ENCODE measurements at places on chromosomes 11 and 22. TPM values are rescaled to one million over a fixed set of nuclear protein-coding genes. Genes with fewer than 3 reads are reported as not detected.

Gene SLC22A12
- not detected for total RNA-seq

Gene GLYAT
- 1.0 TPM for total RNA-seq

Gene TSPAN32
- 1.1 TPM for total RNA-seq

Gene OR4C5
- not detected for total RNA-seq

Gene ROBO4
- 8.4 TPM for total RNA-seq

Gene HTR3A
- total RNA-seq, result 0.81 TPM

Gene MPZL2
- 1.7 TPM for total RNA-seq

Gene GRK2
- 64.3 TPM for total RNA-seq

Gene IL17REL
- total RNA-seq, result 0.55 TPM

Gene P2RY6
- total RNA-seq, result 0.25 TPM

Gene CTTN
- 354 TPM for total RNA-seq

Gene FAM83F
- total RNA-seq, result 41.1 TPM

Gene GGT5
- 22.9 TPM for total RNA-seq

Gene THYN1
- total RNA-seq, result 86.9 TPM

Gene RAB36
- total RNA-seq, result 7.5 TPM

Gene TRPM5
- total RNA-seq, result 0.94 TPM

Gene OR51B2
- 0.74 TPM for total RNA-seq

Gene KRTAP5-1
- total RNA-seq, result not detected

Gene MTA2
- 115 TPM for total RNA-seq

Gene FXYD6
- 439 TPM for total RNA-seq

Gene HTATIP2
- total RNA-seq, result 20.7 TPM

Gene MRGPRX3
- not detected for total RNA-seq

Gene DEPDC7
- 14.9 TPM for total RNA-seq

Gene TMPRSS6
- 3.4 TPM for total RNA-seq

Gene TRIM29
- total RNA-seq, result 11.6 TPM

Gene OR5P2
- total RNA-seq, result 0.62 TPM

Gene SYT7
- total RNA-seq, result 8.7 TPM

Gene FGF19
- total RNA-seq, result 0.31 TPM

Gene OSBP2
- total RNA-seq, result 45.4 TPM

Gene LMNTD2
- total RNA-seq, result 59.9 TPM

Gene BIRC3
- total RNA-seq, result 10.9 TPM

Gene LRRC55
- 0.08 TPM for total RNA-seq

Gene TIMP3
- total RNA-seq, result 201 TPM

Gene OVCH2
- total RNA-seq, result 0.39 TPM

Gene CST6
- total RNA-seq, result 6.6 TPM

Gene HSPB2
- total RNA-seq, result not detected

Gene EXPH5
- total RNA-seq, result 0.62 TPM

Gene SMIM38
- total RNA-seq, result 8.8 TPM

Gene WNT11
- total RNA-seq, result 4.3 TPM

Gene MAJIN
- 14.4 TPM for total RNA-seq

Gene MN1
- total RNA-seq, result 3.2 TPM

Gene A4GALT
- total RNA-seq, result 17.3 TPM

Gene IGLL1
- total RNA-seq, result 24.6 TPM

Gene ANKK1
- total RNA-seq, result 2.2 TPM

Gene PRODH
- total RNA-seq, result 5.6 TPM

Gene B4GALNT4
- total RNA-seq, result 10.1 TPM

Gene MSANTD2
- 11.3 TPM for total RNA-seq

Gene MYBPC3
- 0.79 TPM for total RNA-seq

Data from testis (tissue), 5 donors.